Anterior cingulate cortex (tissue), 58 donors: ENCODE measurements at places on chromosomes 7 and 10.

DNA sequence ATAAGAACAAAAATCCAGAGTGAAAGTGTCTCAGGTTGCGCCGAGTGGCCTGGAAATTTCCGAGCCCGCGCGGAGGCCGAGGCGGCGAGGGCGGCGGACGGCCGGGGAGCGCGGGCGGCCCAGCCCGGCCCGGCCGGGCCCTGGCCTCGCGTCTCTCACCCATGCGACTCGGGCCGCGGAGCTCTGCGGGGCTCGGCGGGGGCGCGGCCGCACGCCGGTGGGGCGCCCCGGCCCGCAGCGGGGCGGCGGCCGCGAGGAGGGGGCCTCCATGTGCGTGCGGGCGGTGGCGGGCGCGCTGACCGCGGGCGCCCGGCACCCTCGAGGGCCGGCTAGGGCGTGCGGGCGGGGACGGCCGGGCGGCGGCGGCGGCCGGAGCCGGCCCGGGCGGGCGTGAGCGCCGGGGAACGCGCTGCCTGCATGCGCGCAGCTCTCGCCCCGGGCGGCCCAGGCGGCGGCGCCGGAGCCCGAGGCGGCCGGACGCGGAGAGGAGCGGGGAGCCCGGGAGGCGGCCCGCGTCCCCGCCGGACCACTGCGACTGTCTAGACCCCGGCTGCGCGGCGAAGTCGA lies 302 bp upstream of the EN2 start:
- no peak for DNase-seq

GRCh38 chr7:39536951-39537350 lies 29.3 kb upstream of the YAE1 start:
- no peak for DNase-seq

DNA sequence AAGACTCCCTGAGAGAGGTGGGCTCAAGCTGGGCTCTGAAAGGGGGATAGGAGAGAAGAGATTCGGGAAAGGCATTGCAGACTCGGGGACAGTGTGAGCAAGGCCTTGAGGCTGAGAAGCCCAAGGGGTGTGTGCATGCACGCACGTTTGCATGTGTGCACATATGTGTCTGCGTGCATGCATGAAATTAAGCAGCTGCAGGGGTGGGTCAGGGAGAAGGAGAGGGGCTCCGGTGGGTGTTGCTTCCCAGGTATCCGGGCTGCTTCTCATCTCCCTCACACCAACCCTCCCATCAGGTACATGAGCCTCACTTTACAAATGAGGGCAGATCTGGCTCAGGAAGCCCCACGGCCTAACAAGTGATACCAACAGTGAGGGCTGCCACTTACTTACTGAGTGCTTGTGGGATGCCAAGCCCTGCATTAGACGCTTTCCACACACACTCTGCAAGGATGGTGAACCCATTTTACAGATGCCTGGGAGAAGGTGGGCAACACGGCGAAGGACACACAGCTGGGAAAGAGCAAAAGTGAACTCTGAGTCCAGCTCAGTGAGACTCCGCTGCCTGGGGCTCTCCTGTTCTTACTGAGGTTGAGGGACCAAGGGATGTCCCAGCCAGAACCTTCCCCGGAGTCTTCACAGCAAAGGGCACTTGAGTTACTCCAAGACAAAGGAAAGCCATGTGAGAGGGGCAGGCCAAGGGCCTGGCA lies 26.4 kb downstream of the ZCCHC24 start:
- DNase-seq = no peak

DNA sequence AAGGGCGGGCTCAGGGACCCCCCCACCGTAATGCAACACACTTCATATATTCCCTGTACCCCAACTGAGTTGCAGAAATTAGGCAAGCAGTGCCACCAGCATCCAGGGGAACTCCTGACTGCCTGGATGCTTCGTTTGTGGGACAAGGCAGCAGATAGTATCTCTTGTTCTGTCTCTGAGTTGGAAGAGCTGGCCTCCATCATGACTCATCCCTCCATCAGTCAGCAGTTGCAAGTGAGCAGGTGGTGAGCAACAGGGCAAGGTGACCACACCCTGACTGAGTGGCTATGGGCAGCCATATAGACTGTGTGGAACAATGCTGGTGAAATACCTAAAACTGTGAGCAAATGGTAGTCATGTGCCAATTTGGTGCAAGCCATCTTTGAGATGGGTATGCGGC lies 22.8 kb upstream of the ADAMTS14 start:
- no peak for DNase-seq

DNA sequence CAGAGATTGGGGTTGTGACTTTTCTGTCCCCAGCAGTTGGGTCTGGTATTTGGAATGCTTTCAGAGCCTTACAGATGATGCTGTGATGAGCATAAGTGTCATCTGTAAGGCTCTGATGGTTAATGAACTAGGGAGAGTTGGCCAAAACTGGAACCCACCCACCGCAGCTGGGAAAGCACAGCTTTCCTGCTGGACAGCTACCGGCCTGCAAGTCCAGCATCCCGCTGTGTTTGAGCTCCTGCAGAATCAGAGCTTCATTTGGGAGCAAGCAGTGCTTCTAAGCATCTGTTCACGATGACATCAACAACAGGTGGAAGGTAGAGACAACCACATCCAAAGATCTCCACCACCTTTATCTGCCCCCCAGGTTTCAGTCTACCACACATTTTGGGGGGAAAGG lies 11.7 kb downstream of the UCN3 start:
- no peak for DNase-seq

- DNase-seq = no peak
Observed at GRCh38 chr7:116273918-116274301, 63.6 kb downstream of the TES start.

DNA sequence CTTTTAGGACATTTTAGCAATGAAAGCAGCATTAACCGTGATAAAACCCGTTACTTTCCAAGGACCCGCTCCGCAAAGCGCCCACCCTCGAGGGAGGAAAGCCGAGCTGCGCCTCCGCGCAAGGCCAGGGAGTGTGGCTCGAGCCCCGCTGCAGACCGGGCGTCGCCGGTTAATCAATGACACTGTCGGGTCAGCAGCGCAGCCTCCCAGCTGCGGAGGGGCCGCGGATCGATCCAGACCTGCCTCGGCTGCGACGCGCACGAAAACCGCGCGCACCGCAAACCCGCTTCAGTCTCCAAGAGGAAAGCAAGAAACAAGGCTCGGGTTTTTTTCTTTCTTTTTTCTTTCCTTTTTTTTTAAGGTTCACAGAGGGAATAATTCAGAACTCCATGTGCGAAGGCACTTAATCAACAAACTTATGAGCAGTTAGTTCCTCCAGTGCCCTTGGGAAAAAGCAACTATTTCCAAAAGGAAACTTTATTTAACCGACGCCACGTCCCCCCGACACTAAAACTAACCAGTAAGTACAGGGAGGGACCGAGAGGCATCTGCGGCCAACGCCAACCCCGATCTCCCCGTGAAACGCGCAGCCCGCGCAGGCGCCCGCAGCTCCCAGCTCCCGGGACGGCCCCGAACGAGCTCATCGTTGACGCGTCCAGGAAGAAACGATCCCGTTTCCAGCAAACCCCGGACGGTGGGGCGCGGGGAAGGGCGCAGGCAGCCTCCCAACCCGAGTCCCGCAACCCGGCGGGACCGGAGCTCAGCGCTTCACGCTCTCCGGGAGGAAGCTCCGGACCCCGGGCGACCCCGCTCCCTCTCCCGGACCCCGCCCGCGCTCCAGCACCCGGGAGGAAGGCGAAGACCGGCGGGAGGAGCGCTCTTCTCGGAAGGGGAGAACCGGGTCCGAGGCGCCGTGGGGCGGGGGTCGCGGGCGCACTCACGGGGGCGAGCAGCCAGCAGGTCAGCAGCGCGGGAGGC lies 598 bp downstream of the VIPR2 start:
- no peak for DNase-seq

- DNase-seq = no peak
Observed at GRCh38 chr10:62634576-62634975, 169.9 kb upstream of the ADO start.

- no peak for DNase-seq
Observed at GRCh38 chr10:132316133-132316532, 8.4 kb upstream of the STK32C start.

- DNase-seq = no peak
Observed at GRCh38 chr10:12181065-12181775, 14.5 kb downstream of the NUDT5 start.

- no peak for DNase-seq
Observed at GRCh38 chr7:23863209-23863787, 153.3 kb downstream of the STK31 start.

- DNase-seq = no peak
Observed at GRCh38 chr7:64768824-64769223, 25.4 kb upstream of the ZNF138 start.

GRCh38 chr7:35268953-35269352 lies 15.1 kb upstream of the TBX20 start:
- DNase-seq = no peak

- no peak for DNase-seq
Observed at GRCh38 chr10:100020886-100021253, 11.1 kb upstream of the DNMBP start.

- DNase-seq = no peak
Observed at GRCh38 chr7:121384265-121384664, 11.8 kb downstream of the FAM3C start.

DNA sequence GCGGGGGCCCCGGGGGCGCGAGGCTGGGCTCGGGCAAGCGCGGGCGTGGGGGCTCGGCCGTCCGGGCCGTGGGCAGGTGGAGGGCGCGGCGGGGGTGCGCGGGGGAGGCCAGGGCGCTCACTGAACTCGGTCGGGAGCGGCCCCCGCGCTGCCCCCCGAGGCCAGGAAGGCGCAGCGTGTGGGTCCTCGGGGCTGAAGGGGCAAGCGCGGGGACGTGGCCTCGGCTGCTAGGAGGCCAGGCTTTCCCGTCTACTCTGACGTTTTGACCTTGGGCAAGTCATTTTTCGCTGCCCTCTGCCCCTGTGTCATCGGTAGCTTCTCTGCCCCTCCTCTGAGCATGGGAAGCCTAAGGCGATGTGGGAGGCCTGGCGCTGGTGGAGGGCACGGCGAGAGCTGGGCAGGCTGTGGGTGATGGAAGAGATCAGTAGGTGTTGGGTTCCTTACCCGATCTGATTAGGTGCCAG lies 441 bp downstream of the FBH1 start:
- DNase-seq = no peak

DNA sequence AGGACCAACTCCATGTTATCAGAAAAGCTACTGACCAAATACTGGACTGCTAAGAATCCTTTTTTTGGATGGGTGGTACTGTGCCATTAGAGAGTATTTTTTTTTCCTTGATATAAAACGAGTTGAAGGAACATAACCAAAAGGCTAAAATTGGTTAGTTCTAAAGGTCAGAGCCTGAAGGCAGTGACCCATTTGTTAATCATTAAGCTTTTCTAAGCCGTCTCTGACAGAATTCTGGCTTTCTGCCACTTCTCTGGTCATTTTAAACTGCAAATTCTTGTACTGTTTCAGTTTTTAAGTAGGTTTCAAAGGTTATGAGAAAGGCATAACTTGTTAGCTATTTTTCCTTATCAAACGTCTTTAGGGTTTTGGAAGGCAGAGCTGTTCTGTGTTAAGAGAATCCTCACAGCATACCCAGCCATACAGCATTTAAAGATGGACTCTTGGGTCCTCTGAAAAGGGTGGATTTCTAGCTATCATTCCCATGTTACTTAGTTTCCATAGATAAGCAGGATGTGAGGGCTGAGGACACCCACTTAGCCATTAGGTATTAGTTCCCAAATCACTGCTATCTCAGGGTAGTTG lies 196.8 kb downstream of the RNLS start:
- DNase-seq = no peak

DNA sequence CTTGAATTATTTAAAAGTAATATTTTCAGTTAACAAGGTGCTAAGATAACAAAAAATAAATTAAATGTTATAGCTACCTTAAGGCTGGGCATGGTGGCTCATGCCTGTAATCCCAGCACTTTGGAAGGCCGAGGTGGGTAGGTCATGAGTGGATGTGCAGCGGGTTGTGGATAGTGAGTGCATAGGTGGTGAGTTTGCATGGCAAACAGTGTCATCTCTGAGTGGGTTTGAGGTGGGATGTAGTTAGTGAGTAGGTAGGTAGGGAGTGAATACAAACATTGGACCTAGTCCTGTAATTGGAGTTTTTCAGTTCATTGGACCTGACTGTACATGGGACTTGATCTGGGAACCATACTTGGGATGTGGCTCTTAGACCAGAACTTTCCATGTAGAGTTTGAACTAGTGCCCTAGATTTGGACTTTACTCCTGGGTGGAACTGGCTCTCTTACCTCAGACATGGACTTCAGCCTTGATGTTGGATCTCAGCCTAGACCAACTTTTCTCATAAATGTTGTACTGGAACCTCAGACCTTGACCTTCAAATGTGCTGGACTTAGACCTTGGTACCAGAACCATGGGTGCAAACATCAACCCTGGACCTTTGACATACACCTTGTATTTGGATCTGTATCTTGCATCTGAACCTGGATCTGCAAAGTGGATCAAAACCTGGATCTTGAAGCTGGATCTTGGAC lies 47.0 kb downstream of the SEC61G start:
- no peak for DNase-seq

- DNase-seq = no peak
Observed at GRCh38 chr10:58453105-58453504, 59.6 kb upstream of the BICC1 start.

DNA sequence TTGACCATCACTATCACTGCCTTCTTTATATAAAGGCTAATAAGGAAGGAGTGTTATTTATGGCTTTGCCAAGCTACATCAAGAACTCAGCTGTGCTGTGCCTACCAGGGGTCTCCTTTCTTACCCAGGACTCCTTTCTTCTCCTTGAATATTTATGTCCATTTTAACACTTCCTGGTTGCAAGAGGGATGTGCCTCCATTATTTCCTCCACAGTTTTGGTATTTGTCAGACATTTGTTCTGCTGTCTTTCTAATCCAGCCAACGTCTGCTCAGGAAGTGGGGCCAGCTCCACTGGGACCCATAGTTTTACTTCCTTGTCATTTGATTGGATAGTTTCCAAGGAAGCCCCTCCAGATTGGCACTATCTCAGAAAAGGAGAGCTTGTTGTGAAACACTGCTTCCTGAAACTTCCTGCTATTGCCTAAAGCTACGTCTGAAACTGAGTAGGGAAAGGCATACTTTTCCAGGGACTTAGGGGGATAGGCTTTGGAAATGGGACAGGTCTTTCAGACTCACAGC lies 6.6 kb upstream of the STRIP2 start:
- DNase-seq = no peak

- no peak for DNase-seq
Observed at GRCh38 chr7:139777948-139778841, at the start of gene HIPK2. Gene HIPK2 (minus strand): TSS chr7:139777998. CDS start chr7:139777623, 375 bp downstream.

DNA sequence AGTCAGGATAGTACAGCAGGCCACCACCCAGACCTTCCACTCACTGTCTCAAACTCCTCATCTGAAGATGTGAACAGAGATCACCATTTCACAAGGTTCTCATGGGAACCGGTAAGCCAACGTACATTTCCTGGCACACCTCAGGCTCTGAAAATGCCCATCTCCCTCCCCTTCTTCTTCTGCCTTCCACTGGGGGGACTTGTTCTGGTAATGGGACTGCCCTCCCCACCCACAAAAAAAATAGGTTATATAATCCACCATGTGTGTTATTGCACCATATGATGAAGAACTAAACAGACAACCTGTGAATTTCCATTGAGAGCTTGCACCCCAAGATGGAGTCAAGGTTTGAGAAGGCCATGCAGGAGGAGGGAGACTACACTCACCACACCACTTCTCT lies 42.1 kb upstream of the IKZF1 start:
- DNase-seq = no peak

GRCh38 chr7:13466874-13467547 lies 522.5 kb downstream of the ETV1 start:
- no peak for DNase-seq
